ENCODE measurements at places on chromosomes 5 and 9.

DNA sequence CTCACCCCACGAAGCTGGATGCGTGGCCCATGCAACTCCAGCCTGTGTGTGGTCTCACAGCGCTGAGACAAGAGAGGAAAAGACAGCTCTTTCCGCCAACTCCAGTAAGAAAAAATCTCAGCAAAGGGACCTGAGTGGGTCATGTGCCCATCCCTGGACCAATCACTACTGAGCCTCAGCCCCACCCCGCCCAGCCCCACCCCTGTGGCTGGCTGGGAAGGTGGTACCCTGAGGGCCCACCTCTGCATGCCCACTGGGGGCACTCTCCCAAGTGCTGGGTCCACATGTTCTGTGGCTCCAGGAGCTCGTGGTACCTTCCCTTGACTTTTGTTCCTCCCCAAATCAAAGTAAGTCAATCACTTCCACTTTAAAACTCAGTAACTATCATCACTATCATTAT, 105.1 kb upstream of the SMIM23 start:
- DNase-seq: no peak

DNA sequence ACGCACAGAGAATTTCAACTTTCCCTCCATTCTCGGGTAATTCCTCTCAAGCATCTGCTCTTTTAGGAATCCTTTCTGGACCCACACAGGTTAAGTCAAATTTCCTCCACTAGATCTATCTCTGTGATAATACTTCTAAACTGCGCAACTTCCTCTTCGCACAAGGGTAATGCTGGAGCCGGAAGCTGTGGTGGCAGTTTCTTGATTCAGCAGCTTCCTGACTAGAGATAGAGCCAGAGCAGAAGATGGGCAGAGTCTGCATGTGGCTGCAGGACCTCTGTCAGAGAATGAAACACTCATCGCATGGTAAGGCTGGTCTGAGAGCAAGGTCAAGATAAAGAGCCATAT, 11.1 kb upstream of the CDC42SE2 start:
- DNase-seq: peak; percentile 92

- DNase-seq: no peak
These were observed 38.0 kb downstream of the VAV2 start for GRCh38 chr9:133953976-133954709.

DNA sequence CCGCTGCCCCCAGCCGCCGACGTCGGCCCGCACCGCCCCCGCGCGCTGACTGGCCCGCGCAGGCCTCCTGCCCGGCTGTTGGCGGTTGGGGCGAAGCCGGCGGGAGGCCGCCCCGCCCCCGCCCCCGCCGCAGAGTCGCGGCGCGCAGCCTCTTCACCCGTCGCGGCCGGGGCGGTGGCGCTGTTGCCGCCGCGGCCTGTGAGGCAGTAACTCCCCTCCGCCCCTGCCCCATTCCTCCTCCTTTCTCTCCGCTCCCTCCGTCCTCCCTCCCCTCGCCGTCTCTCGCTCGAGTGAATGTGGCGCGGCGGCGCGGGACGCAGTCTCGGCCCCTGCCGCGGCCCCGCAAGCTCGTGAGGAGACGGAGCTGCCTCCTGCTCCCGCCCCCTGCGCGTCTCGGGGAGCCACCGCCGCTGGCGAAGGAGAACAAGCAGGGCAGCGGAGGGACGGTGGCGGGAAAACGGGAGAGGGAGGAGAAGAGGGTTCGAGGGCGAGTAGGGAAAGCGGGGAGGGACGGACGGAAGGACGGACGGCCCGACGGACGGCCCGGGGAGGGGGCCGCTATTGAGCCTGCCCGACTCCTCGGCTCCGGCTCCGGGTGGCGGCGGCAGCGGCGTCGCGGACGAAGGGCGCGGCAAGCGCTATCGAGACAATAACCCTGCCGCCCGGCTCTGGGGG, 637 bp upstream of the ERBIN start:
- peak; percentile 67 for DNase-seq
